Stimulated activated CD4-positive, alpha-beta T cell treated with anti-CD3 and anti-CD28 coated beads, Interleukin-12 subunit alpha, Interleukin-12 subunit beta, amount 100 ng/mL, for 24 hours (primary cell): ENCODE measurements at places on chromosomes 3 and 15.

GRCh38 chr3:175411946-175412345 lies 552.8 kb downstream of the NAALADL2 start:
- DNase-seq = no peak

- no peak for DNase-seq
Observed at GRCh38 chr3:194259982-194260766, 91.0 kb downstream of the CPN2 start.

DNA sequence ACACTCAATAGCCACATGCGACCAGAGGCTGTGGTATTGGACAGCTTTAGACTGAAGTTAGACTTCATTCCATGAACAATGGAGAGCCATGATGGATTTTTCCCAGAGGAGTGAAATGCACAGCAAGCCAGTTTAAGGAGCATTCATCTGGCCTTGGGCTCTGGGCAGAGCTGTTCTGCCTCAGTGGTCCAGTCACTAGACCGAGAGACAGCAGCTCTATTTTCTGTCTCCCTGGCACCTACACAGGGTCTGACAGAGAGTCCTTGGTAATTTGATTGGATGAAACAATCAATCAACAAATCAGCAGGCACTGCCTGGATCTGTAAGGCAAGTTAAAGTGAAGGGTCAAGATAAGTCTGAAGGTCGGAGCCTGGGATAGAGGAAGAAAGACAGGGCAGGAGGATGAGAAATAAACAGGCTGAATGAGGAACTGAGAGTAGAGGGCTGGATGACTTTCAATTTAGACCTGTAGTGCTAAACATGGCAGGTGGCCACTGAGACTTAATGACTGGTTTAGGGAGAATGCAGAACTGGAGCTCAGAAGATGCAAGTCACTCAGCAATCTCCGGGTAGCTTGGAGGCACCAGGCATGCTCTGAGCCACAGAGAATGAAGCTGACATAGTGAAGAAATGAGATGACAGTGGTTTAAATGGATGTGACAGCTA lies 98.5 kb upstream of the SLC25A36 start:
- no peak for DNase-seq

DNA sequence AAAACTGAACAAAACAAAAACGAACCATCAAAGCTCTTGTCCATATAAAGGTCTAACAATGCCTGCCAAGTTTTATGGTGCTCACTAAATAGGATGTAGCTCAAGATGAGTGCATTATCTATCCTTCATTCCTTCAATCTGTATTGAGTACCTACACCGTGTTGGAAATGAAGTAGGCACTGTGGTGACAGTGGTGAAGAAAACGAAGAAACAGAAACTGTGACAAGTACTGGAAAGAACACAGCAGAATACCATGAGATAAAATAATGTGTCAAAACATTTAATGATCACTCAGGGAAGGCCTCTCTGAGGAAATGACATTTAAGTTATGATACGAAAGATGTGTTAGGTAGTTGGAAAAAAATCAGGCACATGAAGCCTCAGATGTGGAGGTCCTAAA lies 36.2 kb downstream of the CBLB start:
- DNase-seq = no peak

DNA sequence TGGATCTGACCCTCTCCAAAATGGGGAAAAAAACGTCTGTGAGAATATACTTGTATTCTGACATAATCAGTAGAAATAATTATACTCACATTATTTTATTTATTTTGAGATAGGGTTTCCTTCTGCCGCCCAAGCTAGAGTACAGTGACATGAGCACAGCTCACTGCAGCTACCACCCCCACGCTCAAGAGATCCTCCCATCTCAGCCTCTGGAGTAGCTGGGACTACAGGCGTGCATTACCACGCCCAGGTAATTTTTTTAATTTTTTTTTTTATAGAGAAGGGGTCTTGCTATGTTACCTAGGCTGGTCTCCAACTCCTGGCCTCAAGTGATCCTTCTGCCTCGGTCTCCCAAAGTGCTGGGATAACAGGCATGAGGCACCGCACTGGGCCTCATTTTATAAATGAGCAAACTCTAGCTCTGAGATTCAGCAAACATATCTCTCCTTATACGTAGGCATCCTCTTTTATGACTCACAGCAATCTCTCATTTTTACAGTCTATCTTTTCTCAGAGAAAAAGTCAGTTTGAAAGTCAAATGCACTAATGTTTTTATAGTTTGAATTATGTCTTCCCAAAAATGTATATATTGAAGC lies 989 bp upstream of the VGLL3 start:
- DNase-seq = no peak

GRCh38 chr3:54146506-54147239 lies 24.3 kb downstream of the CACNA2D3 start:
- no peak for DNase-seq

DNA sequence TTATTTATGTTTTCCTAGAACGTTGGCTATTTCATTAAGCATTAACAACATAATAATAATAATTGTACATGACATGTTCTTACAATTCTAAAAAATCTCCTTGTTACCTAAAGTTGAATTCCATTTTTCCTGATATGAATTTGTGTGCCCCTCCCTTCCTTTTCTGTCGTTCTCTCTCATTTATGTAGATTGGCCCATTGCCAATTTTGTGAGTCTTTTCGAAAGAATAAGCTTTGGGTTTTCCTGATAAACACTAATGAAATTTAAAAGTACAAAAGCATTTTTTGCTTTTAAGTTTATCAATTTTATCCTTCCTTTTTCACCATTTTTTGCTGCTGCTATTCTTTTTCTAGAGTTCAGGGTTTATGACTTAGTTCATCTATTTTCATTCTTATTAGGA lies 44.9 kb downstream of the PRR23E start:
- no peak for DNase-seq

- DNase-seq = no peak
Observed at GRCh38 chr3:36210840-36211651, 169.3 kb upstream of the STAC start.

DNA sequence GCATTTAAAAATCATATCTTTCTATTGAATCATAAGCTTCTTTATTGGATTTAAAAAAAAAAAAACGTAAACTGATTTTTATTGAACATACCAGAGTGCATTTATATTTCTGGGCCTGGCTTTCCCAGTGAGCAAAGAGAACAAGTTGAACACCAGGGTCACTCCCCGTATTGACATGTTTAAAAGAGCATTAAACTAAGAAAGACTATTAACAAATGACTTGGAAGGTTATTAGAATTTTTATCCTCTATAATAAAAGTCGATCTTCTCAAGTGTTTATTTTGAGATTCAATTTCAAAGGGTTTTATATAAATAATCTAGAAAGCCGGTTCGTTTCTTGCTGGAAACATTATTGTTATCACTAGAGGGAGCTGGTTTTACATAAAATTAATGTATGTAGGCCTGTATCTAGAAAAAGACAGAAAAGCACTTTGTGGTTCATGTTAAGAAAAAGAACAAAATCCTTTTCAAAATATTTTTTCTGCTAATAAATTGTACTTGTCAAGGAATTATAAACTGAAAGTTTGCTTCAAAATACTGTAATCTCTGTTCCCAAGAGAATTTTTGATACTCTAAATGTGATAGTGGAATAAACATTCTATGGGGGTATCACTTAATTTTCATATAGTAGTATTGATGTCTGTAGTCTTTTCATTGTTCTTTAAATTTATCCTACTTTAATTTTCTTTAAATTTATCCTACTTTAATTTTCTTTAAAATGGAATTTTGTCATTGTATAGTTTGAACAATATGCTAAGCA lies 321.8 kb upstream of the MME start:
- no peak for DNase-seq

DNA sequence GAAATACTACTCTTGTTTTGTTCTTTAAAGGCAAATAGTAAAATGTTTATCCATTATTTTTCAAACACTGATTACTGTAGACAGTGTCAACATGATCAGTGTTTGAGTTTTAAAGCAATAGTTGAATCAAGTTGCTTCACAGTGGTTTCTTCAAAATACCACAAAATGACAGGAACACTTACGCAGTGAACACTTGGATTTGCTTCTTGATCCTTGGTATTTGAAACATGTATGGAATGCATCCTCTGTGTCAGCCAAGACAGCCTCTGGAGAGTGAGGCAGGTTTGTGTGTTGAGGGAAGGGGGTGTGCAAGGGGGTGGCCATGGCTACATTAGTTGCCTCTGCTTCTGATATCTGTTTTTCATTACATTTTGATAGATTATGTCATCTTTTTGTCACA lies 413.0 kb downstream of the RBMS3 start:
- DNase-seq = no peak

GRCh38 chr3:160196511-160197104 lies 28.6 kb upstream of the C3orf80 start:
- DNase-seq = no peak

DNA sequence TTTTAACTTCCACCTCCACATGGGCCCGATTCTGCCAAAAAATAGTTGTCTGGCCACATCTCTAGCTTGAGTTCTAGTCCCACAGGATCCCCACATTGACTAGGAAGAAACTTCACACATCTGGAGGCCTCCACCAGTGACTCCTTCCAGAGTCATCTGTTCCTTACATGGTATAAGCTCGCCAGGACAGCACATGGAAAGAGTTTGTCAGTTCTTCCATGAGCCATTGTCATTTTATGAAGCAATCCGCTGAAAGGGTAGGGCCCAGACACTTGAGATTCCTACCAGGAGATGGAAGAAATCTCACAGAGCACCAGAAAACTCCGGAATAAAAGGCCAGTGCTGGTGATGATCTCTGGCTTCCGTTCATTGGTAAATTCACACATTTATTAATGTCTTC lies 350.5 kb upstream of the ICE2 start:
- no peak for DNase-seq

DNA sequence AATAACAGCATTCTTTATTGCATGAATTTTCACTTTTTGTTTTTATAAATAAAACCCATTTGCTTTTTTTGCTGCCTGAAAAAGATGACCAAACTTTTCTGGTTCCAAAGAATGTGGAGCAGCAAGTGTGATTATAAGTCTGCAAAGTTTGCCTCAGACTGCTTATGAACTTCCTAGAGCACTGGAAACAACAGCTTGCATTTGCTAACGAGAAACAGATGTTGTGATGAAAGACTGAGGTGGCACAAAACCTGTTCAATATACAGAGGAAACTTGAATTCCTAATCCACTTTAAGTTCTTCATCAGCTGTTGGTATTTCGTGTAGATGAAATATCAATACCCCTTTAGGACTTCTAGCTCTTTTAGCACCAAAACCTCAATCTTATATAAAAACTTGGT lies 9.3 kb downstream of the ZPLD1 start:
- no peak for DNase-seq

- DNase-seq = no peak
Observed at GRCh38 chr3:24628523-24629258, 134.0 kb upstream of the THRB start.

GRCh38 chr3:39180183-39180545 lies 12.2 kb downstream of the XIRP1 start:
- no peak for DNase-seq

- DNase-seq = no peak
Observed at GRCh38 chr3:181915551-181915950, 203.8 kb downstream of the SOX2 start.

- no peak for DNase-seq
Observed at GRCh38 chr3:100875239-100875638, 118.0 kb downstream of the ABI3BP start.

GRCh38 chr3:108486338-108486737 lies 24.1 kb downstream of the MYH15 start:
- no peak for DNase-seq

DNA sequence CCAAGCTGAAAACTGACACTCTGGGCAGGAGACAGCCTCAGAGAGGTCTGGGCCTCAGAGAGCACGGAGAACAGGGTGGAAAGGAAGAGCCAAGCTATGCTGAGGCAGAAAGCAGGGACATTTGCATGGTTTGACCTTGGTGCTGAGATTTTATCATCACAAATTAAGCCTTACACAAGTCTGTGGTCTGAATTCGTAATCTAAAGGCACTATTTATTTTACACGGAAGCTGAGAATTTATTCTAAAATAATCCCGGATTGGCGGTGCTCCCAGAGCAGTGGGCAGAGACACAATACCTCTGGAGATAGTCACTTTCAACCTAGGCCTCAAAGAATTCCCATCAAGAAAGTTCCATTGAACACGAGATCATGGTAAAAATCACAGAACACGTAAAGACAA lies 47.5 kb downstream of the CFAP92 start:
- no peak for DNase-seq

DNA sequence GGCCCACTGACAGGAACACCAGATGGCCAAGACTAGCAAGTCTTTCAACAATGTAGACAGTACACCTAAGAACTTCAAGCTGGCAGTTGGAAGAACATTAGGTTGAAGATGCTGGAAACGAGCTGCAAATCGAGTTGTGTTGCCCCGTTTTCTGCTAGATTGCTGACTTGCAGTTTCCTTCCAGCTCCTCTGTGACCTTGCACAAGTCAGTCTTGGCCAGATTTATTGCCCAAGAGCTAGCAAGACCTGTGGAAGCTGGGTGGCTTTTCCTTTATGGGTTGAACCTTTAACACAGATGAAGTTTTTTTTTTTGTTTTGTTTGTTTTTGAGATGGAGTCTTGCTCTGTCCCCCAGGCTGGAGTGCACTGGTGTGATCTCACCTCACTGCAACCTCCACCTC lies 2.9 kb upstream of the RBM6 start:
- DNase-seq = no peak
